ENCODE measurements at places on chromosomes 7 and 10. TPM values are rescaled to one million over a fixed set of nuclear protein-coding genes. Genes with fewer than 3 reads are reported as not detected.

Gene ZFAND4
- 11.8 TPM for total RNA-seq

Gene ANKRD7
- 1.9 TPM for total RNA-seq

Gene GRID1
- total RNA-seq: not detected

Gene GATA3
- 8.4 TPM for total RNA-seq

Gene SPDYE1
- total RNA-seq: not detected

Gene ZNF804B
- not detected for total RNA-seq

Gene SPDYE5
- not detected for total RNA-seq

Gene FANK1
- total RNA-seq: 0.92 TPM

Gene CYTH3
- 1.7 TPM for total RNA-seq

Gene CCM2
- total RNA-seq: 51.6 TPM

Gene TMEM178B
- 0.21 TPM for total RNA-seq

Gene MSMB
- not detected for total RNA-seq

DNA sequence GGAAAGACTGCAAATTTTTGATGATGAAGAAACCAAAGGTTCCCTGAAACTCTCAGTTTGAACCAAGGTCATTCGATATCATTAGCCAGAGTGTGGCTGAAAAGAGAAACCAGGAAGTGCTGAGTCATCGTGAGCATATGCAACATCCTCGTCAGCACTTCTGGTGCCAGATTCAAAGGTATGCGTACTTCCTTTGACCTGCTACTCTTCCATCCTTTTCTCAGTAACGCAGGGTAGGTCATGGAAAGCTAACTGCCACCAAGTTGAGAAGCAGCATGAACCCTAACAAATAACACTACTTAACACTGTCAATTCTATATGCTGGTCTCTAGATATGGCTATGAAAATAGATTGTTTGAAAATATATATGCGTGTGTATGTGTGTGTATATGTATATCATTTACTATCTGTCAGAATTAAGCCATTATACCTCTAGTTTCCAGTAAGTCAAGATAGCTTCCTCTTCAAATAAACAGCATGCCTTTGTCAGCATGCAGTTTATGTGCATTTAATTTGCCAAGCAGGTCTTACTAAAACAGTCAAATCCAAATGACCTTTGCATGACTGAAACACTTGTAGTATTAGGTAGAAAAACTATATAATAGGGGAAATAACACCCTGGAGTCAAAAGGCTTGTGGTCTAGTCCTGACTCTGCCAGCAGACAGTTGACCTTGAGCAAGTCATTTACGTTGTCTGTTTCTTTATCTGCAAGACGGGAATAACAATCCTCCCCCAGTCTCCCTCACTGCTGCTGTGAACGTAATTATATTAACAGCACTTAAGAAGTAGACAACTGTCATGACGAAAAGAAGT is 26.4 kb downstream of the CDK6 start:
- no peaks in the 10 kb centered on the region for H3K27me3 ChIP-seq
- peak overlapping the region; percentile 40 for H3K4me3 ChIP-seq
- H3K4me1 ChIP-seq: peaks cover 51% of the 10 kb centered on the region
- DNase-seq: peak; percentile 60
- peak overlapping the region; percentile 74 for H3K27ac ChIP-seq

GRCh38 chr10:71390921-71391690 is 5.6 kb upstream of the CDH23 start:
- H3K4me3 ChIP-seq: no peak overlapping the region
- H3K36me3 ChIP-seq: no peaks in the 10 kb centered on the region
- H3K27me3 ChIP-seq: peaks cover 35% of the 10 kb centered on the region
- no peaks in the 10 kb centered on the region for H3K4me1 ChIP-seq
- no peak for DNase-seq
- no peak overlapping the region for H3K27ac ChIP-seq

- peaks cover 17% of the 10 kb centered on the region for H3K27me3 ChIP-seq
- DNase-seq: no peak
- no peaks in the 10 kb centered on the region for H3K36me3 ChIP-seq
- no peak overlapping the region for H3K27ac ChIP-seq
Observed at GRCh38 chr7:102285540-102286236, 980 bp upstream of the SH2B2 start.

- no peak overlapping the region for H3K4me3 ChIP-seq
- H3K4me1 ChIP-seq: no peaks in the 10 kb centered on the region
- H3K36me3 ChIP-seq: peaks cover 20% of the 10 kb centered on the region
Observed at GRCh38 chr7:156725073-156725472, 84.5 kb downstream of the RNF32 start.

DNA sequence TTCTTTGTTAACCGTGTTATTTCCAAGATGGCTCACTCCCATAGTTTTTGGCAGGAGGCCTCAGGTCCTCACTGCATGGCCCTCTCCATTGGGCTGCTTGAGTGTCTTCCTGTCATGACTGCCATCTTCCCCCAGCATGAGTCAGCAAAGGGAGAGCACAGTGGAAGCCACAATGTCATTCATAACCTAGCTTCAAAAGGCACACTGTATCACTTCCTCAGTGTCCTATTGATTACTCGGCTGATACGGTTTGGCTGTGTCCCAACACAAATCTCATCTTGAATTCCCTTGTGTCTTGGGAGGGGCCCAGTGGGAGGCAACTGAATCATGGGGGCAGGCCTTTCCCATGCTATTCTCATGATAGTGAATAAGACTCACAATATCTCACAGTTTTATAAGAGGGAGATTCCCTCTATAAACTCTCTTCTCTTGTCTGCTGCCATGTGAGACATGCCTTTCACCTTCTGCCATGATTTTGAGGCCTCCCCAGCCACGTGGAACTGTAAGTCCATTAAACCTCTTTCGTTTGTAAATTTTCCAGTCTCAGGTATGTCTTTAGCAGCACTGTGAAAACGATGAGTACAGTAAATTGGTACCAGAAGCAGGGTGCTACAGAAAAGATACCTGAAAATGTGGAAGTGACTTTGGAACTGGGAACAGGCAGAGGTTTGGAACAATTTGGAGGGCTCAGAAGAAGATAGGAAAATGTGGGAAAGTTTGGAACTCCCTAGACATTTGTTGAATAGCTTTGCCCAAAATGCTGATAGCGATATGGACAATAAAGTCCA is 106.5 kb downstream of the PRLHR start:
- H3K4me3 ChIP-seq: no peak overlapping the region
- H3K36me3 ChIP-seq: no peaks in the 10 kb centered on the region
- DNase-seq: no peak
- H3K27me3 ChIP-seq: peaks cover 4% of the 10 kb centered on the region
- H3K27ac ChIP-seq: no peak overlapping the region

GRCh38 chr10:131162866-131163843 is 148.4 kb downstream of the TCERG1L start:
- no peaks in the 10 kb centered on the region for H3K36me3 ChIP-seq
- no peak for DNase-seq
- no peaks in the 10 kb centered on the region for H3K27me3 ChIP-seq
- H3K4me3 ChIP-seq: no peak overlapping the region
- H3K27ac ChIP-seq: no peak overlapping the region
- no peaks in the 10 kb centered on the region for H3K4me1 ChIP-seq

- no peaks in the 10 kb centered on the region for H3K36me3 ChIP-seq
- no peaks in the 10 kb centered on the region for H3K4me1 ChIP-seq
- no peak overlapping the region for H3K27ac ChIP-seq
- no peaks in the 10 kb centered on the region for H3K27me3 ChIP-seq
- H3K4me3 ChIP-seq: no peak overlapping the region
- DNase-seq: no peak
Observed at GRCh38 chr10:91287912-91288311, 67.4 kb downstream of the PCGF5 start.

DNA sequence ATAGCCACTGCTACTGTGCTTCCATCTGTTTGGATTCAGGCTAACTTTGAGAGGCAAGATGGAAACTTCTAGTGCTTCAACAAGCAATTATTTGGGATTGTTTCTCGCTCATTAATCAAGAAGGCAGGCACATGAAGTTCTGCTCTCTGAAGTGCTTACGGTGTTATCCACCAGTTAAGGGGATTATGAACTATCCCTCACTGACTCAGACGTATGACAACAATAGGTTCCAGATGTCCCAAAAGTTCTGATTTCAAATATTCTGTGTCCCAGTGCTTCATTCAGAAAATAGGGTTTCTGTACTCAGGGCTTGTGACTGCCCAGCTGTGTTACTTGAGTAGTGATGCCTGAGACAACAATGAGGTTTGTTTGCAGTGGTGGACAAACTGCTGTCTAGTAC is 81.0 kb downstream of the HACD1 start:
- H3K36me3 ChIP-seq: no peaks in the 10 kb centered on the region
- H3K4me1 ChIP-seq: no peaks in the 10 kb centered on the region
- no peak for DNase-seq
- H3K4me3 ChIP-seq: no peak overlapping the region
- H3K27me3 ChIP-seq: peaks cover 5% of the 10 kb centered on the region
- no peak overlapping the region for H3K27ac ChIP-seq

DNA sequence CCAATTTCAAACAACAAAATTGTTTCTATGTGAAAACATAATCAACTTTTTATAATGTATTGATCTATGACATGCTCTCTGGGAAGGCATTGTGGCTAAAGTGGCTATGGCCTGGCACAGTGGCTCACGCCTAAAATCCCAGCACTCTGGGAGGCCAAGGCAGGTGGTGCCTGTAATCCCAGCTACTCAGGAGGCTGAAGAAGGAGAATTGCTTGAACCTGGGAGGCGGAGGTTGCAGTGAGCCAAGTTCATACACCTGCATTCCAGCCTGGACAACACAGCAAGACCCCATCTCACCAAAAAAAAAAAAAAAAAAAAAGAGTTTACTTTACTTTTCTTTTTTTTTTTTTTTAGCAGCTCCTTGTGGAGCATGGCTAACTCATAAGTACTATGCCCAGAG is 38.9 kb upstream of the CPN1 start:
- no peak for DNase-seq
- no peak overlapping the region for H3K27ac ChIP-seq
- H3K4me3 ChIP-seq: no peak overlapping the region
- peaks cover 17% of the 10 kb centered on the region for H3K27me3 ChIP-seq
- peaks cover 7% of the 10 kb centered on the region for H3K4me1 ChIP-seq
- H3K36me3 ChIP-seq: no peaks in the 10 kb centered on the region

- H3K4me1 ChIP-seq: peaks cover 33% of the 10 kb centered on the region
- peak overlapping the region; percentile 69 for H3K27ac ChIP-seq
- DNase-seq: peak; percentile 65
- no peaks in the 10 kb centered on the region for H3K27me3 ChIP-seq
- H3K36me3 ChIP-seq: peaks cover 29% of the 10 kb centered on the region
Observed at GRCh38 chr7:77393261-77393660, 22.9 kb downstream of the GSAP start.

GRCh38 chr10:130424418-130424817 is 288.2 kb downstream of the GLRX3 start:
- no peak overlapping the region for H3K4me3 ChIP-seq
- no peaks in the 10 kb centered on the region for H3K36me3 ChIP-seq
- no peak overlapping the region for H3K27ac ChIP-seq
- H3K27me3 ChIP-seq: no peaks in the 10 kb centered on the region

- no peak overlapping the region for H3K27ac ChIP-seq
- H3K4me1 ChIP-seq: no peaks in the 10 kb centered on the region
- H3K4me3 ChIP-seq: no peak overlapping the region
- peak; percentile 66 for DNase-seq
- H3K27me3 ChIP-seq: no peaks in the 10 kb centered on the region
Observed at GRCh38 chr10:96229568-96230030, 41.8 kb downstream of the BLNK start.

- DNase-seq: no peak
- H3K4me1 ChIP-seq: peaks cover 14% of the 10 kb centered on the region
- no peak overlapping the region for H3K4me3 ChIP-seq
- H3K27me3 ChIP-seq: no peaks in the 10 kb centered on the region
Observed at GRCh38 chr10:72740528-72740927, 48.6 kb downstream of the MCU start.

DNA sequence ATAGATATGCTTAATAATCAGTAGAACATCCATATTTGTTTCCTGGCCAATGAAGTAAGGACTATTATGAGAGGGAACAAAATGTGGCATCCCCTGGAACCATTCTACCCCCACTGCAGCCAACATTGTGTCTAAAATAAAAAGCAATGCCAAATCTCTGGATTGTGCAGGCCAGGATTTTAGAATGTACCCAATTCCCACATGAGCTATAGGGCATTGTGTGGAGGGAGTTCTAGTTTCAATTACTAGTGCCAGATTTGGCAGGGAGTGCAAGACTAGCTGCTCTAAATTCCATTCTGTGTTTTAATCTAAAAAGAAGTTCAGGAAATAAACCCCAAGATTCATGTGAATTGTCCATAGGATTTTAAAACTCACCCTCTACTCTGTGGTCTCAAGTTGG is 112.3 kb downstream of the HGF start:
- H3K27ac ChIP-seq: no peak overlapping the region
- no peaks in the 10 kb centered on the region for H3K27me3 ChIP-seq
- H3K36me3 ChIP-seq: no peaks in the 10 kb centered on the region
- no peak overlapping the region for H3K4me3 ChIP-seq
- no peak for DNase-seq

DNA sequence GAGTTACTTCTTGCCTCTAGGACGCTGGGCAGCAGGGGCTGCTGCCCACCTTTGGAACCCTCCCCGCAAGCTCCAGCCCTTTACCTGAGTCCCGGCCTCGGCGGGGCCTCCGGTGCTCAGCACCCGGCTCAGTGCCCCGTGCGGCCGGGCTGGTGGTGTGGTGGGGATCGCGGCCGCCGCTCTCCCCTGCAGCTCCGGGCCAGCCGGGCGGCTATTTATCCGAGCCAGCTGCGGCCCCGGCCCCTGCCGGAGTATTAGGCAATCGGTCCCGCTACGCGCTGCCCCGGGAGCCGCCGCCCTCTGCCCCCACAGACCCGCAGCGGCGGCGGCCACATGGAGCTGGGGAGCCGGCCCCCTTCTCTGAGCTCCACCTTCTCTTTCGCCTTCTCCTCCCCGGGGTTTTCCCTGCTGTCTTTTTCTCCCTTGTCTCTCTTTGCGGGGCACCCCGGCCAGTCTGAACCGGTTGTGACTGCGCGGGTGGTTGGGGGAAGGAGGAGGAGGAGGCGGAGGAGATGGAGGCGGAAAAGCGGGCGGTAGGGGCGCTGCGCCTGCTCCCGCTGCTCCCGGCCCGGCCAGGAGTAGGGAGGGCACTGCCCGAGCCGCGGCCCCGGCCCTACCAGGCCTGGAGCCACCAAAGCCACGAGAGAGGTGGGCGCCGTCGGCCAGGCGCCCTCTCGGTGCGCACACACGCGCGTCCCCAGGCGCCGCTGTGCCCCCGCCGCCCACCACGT is at the start of gene SLC16A9:
Gene SLC16A9 (minus strand): TSS at position 456 of the 731 bp plus-strand sequence. CDS start 25,559 bp downstream, outside the sequence.
- peak; percentile 67 for DNase-seq
- H3K4me3 ChIP-seq: peak within 1 kb of the TSS; percentile 77
- no peaks in the 10 kb centered on the region for H3K36me3 ChIP-seq
- peaks cover 4% of the 10 kb centered on the region for H3K4me1 ChIP-seq

DNA sequence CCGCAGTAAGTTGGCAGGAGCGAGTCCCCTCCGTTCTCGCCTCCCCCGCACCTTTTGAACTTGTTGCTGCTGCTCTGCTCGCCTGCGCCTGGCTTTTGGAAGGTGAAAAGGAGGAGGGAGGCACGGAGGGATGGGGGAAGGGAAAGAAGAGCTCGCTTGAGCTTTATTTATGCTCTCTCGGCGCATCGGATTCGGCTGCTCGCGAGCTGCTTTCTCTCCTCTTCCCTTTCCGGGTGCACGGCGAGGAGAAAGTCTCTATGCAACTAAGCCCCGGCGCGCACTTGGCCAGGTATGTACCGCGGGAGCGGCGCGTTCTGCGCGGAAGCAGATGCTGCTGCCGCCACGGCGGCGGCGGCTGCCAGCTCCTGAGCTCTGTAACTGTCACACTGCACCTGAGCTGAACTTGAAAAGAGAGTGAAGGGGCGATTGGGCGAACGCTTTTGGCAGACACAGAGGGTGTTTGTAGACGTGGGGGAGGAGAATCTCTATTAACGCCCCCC is 551 bp downstream of the KCND2 start:
- H3K4me1 ChIP-seq: peaks cover 4% of the 10 kb centered on the region
- H3K36me3 ChIP-seq: no peaks in the 10 kb centered on the region
- H3K27me3 ChIP-seq: peaks cover 48% of the 10 kb centered on the region

- peak overlapping the region; percentile 31 for H3K27ac ChIP-seq
- DNase-seq: no peak
- no peak overlapping the region for H3K4me3 ChIP-seq
Observed at GRCh38 chr10:95758351-95759025, 2.5 kb downstream of the ENTPD1 start.
